Breast epithelium (tissue), 4 donors: ENCODE measurements at places on chromosomes 7 and 10. TPM values are rescaled to one million over a fixed set of nuclear protein-coding genes. Genes with fewer than 3 reads are reported as not detected.
A peak's percentile ranks its signal among the peaks of the same experiment; 100 is the strongest.

The EBF3 gene
- 6.6 TPM for total RNA-seq

The CALCR gene
- total RNA-seq: 0.15 TPM

The LLCFC1 gene
- total RNA-seq: not detected

The SPRN gene
- not detected for total RNA-seq

The DPCD gene
- 24.7 TPM for total RNA-seq

The SFTPA1 gene
- not detected for total RNA-seq

GRCh38 chr10:114364726-114365125 lies 39.6 kb downstream of the AFAP1L2 start:
- no peaks in the 10 kb centered on the region for H3K4me1 ChIP-seq
- H3K36me3 ChIP-seq: no peaks in the 10 kb centered on the region
- no peak overlapping the region for H3K27ac ChIP-seq

DNA sequence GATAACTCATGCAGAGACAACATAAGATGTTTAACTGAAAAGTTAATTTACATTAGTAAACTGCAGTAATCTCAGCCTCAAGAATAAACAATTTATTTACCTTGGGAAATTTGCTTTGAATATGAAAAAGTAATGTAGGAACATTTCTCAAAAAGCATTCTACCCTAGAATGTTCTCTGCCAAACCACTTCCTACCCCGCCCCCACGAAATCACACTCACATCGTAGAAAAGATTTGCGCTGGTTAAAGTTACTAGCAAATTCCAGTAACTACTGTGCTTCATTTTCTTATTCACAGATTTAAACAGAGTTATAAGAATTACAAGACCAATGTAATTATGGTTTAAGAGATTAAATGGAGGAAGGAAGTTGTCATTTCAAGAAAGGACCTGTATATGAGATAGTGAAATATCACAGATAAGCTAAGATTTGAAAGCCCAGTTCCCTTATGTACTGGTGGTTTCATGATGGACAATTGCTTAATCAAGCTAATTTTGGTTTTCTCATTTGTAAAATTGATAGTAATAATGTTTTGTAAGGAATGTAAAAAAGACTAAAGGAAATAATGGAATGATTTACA lies 175.4 kb downstream of the GNAI1 start:
- H3K4me1 ChIP-seq: no peaks in the 10 kb centered on the region
- H3K4me3 ChIP-seq: no peak overlapping the region
- DNase-seq: no peak
- H3K27ac ChIP-seq: no peak overlapping the region
- H3K27me3 ChIP-seq: no peaks in the 10 kb centered on the region

DNA sequence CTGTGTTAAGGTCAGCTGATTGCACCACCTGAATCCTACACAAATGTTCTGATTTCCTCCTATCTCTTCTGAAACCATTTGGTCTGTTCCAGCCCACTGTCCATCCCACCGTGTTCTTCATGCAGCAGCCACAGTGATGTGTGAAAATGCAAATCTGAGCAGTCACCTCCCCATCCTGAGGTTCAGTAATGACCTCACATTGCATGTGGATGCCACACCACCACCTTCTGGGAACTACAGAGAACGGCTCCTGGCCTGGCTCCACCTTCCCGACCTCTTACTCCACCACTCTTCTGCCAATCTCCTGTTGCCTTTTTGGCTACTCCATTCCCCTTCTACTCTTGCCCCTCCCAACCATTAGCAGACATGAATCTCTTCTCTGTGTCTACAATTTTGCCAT lies 244.4 kb downstream of the TNS3 start:
- H3K4me3 ChIP-seq: no peak overlapping the region
- peak; percentile 13 for DNase-seq
- H3K27ac ChIP-seq: no peak overlapping the region
- no peaks in the 10 kb centered on the region for H3K4me1 ChIP-seq
- no peaks in the 10 kb centered on the region for H3K36me3 ChIP-seq
- H3K27me3 ChIP-seq: no peaks in the 10 kb centered on the region

The NOC3L gene
- 14.9 TPM for total RNA-seq

The STAG3 gene
- 0.80 TPM for total RNA-seq

The GRM8 gene
- not detected for total RNA-seq

- no peaks in the 10 kb centered on the region for H3K36me3 ChIP-seq
- no peak overlapping the region for H3K4me3 ChIP-seq
- peak overlapping the region; percentile 45 for H3K27ac ChIP-seq
- H3K4me1 ChIP-seq: no peaks in the 10 kb centered on the region
- H3K27me3 ChIP-seq: no peaks in the 10 kb centered on the region
Observed at GRCh38 chr10:78953113-78953798, 115.5 kb upstream of the ZMIZ1 start.
